Uterus (tissue), 4 donors: ENCODE measurements at places on chromosomes 12 and 14.

GRCh38 chr12:29270446-29270845, 110.5 kb downstream of the ERGIC2 start:
- no peak for DNase-seq

DNA sequence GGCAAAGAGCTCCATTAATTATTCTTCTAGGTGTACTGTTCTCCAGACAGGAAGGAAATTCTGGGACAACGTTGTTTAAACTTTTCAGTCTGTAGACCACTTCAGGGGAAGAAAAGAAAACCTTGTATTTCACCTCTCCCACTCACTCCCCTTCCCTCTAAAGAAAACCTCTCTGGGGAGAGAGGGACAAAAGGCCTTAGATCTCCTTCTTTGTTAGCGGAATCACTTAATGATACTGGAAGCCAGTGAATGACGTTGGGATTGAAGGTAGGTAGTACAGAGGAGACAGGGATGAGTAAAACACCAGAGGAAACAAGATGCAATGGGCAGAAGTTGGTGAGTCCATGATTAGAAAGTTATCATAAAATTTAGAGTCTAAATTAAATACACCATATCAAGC, 38.7 kb upstream of the SGPP1 start:
- DNase-seq, result no peak

- DNase-seq, result no peak
Measured at GRCh38 chr12:509500-509899, 49.8 kb downstream of the B4GALNT3 start.

DNA sequence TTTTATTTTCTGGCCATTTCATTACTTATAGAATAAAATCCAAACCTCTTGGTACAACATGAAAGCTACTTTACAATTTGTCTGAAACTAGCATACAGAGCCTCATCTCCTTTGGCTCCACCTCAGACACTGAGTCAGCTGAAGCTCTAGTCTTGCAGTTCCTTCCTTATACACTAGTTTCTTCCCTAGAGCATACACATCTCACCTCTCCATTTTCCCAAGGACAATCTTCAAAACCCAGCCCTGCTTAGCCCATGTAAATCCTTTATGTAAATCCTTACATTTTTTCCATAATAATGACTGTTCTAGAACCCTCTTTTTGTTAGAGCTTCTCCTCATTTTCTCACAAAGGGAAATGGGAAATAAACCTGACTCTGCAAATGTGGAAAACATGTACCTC, 463.4 kb downstream of the SLC16A7 start:
- no peak for DNase-seq

- DNase-seq, result no peak
Measured at GRCh38 chr12:71010143-71010479, 89.6 kb upstream of the PTPRR start.
